Stimulated activated CD8-positive, alpha-beta memory T cell treated with anti-CD3 and anti-CD28 coated beads, Interleukin-4, amount 100 ng/mL, for 24 hours (primary cell): ENCODE measurements at places on chromosomes 12 and 14.
A peak's percentile ranks its signal among the peaks of the same experiment; 100 is the strongest.

DNA sequence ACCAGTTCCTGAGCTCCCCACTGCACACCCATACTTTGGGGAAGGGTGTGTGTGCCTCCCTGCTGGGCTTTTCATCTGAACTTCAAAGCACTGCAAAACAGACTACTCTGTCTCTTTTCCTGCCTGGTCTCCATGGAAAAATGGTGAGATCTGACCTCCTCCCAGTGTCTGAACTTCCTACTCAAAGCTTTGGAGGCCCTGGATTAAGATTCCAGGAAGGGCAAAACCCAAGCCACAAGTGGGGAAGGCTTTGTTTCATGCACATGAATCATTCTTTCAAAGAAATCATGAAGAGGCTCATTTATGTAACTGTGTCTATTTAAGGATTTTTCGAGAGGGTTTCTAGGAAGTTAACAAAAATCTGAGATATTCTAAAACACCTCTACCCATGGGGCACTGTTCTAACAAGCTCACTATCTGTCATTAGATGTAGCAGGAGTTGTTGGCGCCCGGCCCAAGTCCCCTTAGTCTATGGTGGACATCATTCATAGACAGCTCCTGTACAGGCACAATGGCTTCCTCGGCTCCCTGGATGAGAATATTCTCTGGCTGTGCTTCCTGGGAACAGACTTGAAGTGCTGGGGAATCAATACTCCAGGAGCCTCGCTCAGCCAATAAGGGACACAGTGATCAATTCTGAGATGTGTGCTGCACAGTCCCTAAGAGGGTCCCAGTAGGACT lies 224.0 kb downstream of the KTN1 start:
- no peak for DNase-seq

DNA sequence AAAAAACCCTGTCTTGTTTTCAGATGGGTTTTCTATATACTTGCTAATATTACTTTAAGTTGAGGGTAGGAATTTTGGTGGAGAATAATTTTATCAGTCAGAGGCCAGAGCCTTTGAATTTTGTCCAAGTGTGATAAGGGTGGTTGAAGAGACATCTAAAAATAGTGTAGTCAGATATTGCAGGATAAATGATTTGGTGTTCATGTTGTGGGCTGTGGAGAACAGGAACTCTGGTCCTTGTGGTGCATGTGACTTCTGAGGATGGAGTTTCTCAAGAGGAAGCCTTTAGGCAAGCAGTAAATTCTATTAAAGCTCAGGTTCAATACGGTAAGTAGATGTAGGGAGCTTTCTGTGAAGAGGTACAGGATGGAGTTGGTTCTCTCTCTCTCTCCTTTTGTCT lies 2.8 kb downstream of the ADAM21 start:
- DNase-seq, result no peak

- DNase-seq, result no peak
These were observed 30.3 kb downstream of the DEGS2 start for GRCh38 chr14:100129161-100129589.

DNA sequence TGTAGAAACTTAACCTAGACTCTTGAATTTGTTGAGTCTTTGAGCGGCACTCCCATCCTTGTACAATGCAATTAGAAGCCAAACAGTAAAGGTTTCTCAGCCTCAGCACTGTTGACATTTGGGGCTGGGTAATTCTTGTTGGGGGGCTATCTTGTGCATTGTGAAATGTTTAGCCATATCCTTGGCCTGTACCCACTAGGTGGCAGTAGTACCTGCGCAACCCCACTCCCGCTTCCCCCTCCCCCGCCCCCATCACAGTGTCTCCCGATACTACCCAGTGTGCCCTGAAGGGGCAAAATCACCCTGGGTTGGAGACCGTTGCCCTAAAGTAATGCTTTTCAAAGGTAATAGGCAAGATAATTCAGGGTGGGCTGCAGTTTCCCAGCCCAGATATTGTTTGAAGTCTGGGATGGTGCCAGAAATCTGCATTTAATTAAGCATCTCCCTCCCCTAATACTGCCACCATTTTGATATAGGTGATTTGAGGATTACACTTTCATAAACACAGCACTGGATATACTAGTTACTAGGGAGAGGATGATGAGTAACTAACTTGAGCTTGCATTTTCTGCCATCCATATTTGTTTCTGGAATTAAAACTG lies 1.8 kb downstream of the COX6A1 start:
- DNase-seq, result peak; percentile 59

DNA sequence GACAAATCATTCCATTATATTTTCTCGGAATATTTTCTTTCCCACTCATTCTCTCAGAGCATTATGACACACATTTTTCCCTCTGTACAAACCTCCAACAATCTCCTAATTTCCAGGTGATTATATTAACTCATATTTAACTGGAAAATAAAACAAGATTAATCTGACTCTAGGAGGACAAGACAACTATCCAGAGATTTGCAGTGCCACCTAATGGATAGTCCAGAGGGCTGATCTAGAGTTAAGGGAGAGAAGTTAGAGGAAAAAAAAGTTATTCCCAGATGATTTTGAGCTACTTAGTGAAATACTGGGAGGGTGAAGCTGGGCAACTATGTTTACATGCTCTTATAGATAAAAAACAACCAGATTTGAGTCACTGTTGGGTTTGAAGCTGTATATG lies 161.7 kb downstream of the ALX1 start:
- no peak for DNase-seq

DNA sequence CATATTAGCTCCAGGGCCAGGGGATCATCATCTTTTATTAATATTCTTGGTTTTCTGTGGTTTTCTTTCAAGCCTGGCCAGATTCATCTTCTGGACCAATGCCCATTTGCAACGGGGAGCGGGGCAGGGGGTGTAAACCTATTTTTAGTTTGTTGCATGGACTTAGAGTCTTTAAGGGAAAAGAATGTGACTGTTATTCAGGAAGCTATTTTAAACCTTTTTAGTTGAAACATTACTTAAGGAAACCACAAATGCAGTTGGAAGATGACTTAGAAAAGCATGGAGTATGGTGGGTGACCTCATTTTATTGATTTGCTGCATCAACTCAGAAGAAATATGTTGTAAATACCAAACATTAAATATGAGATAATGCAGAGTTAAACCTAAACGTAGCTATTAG lies 368.4 kb upstream of the E2F7 start:
- DNase-seq, result no peak

DNA sequence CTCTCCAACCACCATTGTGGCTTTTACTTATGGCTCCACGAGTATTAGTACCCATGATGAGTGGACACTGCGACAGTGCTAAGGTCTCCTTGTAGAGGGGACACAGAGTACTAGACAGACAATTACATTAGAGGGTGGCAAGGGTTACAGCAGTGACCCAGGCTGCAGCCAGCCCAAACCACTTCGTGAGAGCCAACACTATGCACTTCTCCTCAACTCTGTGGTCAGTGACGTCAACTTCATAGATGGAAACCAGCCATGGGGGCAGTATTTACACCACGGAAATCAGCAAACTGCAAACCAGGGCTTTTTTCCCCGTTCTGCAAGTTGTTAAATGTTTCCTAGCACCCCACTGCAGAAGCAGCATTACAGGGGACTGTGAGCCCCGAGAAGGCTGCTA lies 61.6 kb upstream of the ZFP36L1 start:
- DNase-seq, result no peak
